ENCODE measurements at places on chromosomes 7 and 10.

GRCh38 chr10:125172694-125173093 lies 12.3 kb upstream of the CTBP2 start:
- DNase-seq = no peak

DNA sequence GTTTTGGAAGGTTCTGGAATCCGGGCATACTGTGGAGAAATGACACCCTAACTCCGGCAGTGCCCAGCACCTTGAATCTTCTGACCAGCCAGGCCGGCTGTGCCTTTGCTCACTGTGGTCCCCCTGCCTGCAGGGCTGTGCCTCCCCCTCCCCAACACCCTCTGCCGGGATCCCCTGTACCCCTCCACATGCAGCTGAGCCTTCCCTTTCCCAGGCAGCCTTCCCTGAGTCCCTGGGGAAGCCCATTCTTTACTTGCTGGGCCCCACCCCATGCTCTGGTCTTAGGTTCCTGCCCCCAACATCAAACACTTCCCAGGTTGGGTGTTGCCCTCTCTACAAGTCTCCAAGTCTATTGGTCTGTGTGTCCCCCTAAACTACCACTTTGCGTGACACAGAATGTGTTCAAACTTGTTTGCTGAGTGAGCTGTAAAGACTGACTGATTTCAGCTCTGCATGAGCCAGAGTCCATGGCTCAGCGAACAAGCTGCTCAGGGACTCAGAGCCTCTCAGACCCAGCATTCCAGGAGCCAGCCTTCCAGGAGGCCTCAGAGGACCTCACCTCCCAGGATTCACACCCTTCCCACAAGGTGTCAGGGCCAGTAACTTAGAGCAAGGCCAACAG lies 31.6 kb downstream of the CALML5 start:
- no peak for DNase-seq

GRCh38 chr10:33899578-33900531 lies 565.4 kb upstream of the NRP1 start:
- DNase-seq = no peak

GRCh38 chr10:109721453-109722064 lies 201.8 kb downstream of the XPNPEP1 start:
- no peak for DNase-seq

DNA sequence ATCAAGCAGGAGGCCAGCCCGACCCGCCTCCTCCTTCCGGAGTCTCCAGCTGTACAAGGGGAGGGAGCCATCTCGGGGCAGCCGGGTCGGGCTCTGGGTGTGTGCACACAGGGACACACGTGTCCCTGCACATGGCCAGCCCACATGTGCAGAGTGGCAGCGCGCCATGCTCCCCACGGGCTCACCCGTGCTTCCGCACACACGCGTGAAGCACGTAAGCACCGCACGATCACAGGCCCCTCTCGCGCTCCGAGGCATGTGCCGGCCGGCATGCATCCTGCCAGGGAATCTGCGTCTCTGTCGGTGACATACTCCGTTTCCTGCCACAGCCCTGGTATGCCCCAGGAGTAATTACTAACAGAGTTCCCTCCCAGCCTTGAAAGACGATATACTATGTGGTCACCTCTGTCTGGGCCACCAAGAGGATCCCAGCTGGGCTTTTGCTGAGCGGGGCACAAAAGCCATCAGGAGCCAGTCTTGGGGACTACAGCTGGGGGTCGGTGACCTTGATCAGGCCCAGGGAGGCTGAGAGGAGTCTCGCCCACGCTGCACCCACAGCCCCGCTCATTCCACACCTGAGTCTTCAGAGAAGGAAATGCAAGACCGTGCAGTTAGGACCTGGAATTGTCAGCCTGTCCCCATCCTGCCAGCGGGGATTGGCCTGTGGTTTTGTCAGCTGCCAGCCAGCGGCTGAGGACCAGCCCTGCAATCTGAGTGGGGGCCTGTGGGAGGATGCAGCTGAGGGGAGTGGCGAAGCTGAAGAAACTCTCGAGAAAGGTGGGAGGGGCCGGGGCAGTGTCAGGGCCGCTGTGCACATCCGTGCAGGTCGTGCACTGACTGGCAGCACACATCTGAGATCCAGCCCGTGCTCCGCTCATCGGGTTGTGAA lies 11.0 kb upstream of the LFNG start:
- peak; percentile 74 for DNase-seq

DNA sequence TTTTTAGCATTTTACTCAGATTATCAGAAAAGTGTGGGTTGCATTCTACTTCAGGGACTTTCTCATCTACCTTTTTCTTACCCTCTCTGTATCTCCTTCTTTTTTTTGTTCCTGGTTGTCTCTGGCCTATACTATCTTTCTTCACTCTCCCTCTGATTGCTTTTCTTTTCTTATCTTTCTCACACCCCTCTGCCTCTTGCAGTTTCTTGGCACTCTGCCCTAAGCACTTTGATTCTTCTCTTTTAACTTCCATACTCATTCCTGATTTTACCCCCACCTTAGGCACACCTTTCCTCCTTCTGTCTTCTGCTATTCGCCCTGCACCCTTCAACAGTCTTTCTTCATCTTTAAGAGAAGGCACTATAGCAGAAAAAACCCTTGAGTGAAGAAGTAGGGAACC lies 92.8 kb upstream of the HPS1 start:
- DNase-seq = no peak

DNA sequence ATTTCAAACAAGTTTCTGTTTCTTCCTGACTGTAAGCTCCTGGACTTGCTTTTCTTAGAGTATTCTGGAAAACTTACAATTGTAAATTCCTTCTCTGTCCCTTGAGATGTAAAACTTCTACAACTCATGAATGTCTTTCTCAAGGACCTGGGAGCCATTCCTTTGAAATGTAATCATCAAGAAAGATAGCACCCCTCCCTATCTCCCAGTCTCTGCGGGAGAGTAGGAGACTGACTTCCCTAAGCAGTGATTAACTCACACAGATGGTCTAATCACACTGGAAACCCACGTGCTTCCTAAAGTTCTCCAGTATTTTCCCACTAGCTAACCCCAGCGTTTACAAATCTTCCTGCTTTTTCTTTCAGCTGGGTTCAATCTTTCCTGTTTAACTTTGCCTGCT lies 549.4 kb downstream of the SORCS1 start:
- peak; percentile 81 for DNase-seq

- no peak for DNase-seq
Measured at GRCh38 chr10:7165500-7166177, 245.2 kb downstream of the SFMBT2 start.
